ENCODE measurements at places on chromosomes 7 and 10. TPM values are rescaled to one million over a fixed set of nuclear protein-coding genes. Genes with fewer than 3 reads are reported as not detected.

LBX1 gene
- total RNA-seq, result not detected

CAMK2B gene
- 0.65 TPM for total RNA-seq

BTBD16 gene
- not detected for total RNA-seq

WDR86 gene
- total RNA-seq, result not detected

OR2A25 gene
- total RNA-seq, result not detected

COMTD1 gene
- total RNA-seq, result 12.1 TPM

Measured in vein endothelial cell (primary cell).